ENCODE measurements at places on chromosomes 4 and X. TPM values are rescaled to one million over a fixed set of nuclear protein-coding genes. Genes with fewer than 3 reads are reported as not detected.

- H3K27me3 ChIP-seq = no peaks in the 10 kb centered on the region
- no peaks in the 10 kb centered on the region for H3K4me1 ChIP-seq
- no peak overlapping the region for H3K27ac ChIP-seq
These were observed 52.4 kb downstream of the DDX3X start for GRCh38 chrX:41386222-41386990.

The UGT2B15 gene
- total RNA-seq = not detected

The CDX4 gene
- not detected for total RNA-seq

DNA sequence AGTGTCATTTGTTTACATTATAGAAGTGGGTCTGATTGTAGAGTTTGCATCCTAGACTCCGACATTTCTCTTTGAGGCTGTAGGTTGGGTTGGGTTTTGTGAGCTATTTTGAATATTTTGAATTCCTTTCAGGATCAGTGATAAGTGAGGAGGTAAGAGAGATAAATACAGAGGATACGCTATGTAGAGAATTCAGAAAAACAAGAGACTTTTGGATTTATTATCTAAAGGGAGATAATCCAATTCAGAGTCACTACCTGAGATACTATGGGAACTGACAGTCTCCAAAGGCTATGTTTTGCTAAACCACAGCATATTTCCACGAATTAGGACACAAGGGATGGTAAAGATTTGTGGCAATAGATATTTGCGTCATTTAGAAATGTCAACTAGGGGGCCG, 16.9 kb upstream of the RAP2C start:
- H3K36me3 ChIP-seq = no peaks in the 10 kb centered on the region
- no peak for DNase-seq
- H3K27me3 ChIP-seq = no peaks in the 10 kb centered on the region
- H3K4me1 ChIP-seq = no peaks in the 10 kb centered on the region
